ENCODE measurements at places on chromosomes 2 and 18. TPM values are rescaled to one million over a fixed set of nuclear protein-coding genes. Genes with fewer than 3 reads are reported as not detected.

DPYSL5 gene
- 0.16 TPM for total RNA-seq

HOXD8 gene
- 10.8 TPM for total RNA-seq

ANO7 gene
- 1.8 TPM for total RNA-seq

MAP3K19 gene
- total RNA-seq, result not detected

PROKR1 gene
- not detected for total RNA-seq

MTX2 gene
- 28.6 TPM for total RNA-seq

EFEMP1 gene
- 79.4 TPM for total RNA-seq

DNAH7 gene
- total RNA-seq, result not detected

LIMS2 gene
- 4.6 TPM for total RNA-seq

TMEM17 gene
- 2.8 TPM for total RNA-seq

SERPINB4 gene
- total RNA-seq, result not detected

TM4SF20 gene
- total RNA-seq, result not detected

COBLL1 gene
- 17.3 TPM for total RNA-seq

LYPD6B gene
- total RNA-seq, result 1.5 TPM

MOB1A gene
- total RNA-seq, result 96.0 TPM

KCNS3 gene
- total RNA-seq, result 18.9 TPM

PDE1A gene
- total RNA-seq, result 2.7 TPM

M1AP gene
- 1.3 TPM for total RNA-seq

PLGLB2 gene
- total RNA-seq, result not detected

ARHGEF33 gene
- under 0.01 TPM for total RNA-seq

KCNF1 gene
- not detected for total RNA-seq

SOWAHC gene
- total RNA-seq, result 8.9 TPM

HAAO gene
- 1.9 TPM for total RNA-seq
